Chondrocyte (in vitro differentiated cells): ENCODE measurements at places on chromosomes 12 and 14. TPM values are rescaled to one million over a fixed set of nuclear protein-coding genes. Genes with fewer than 3 reads are reported as not detected.

The HNRNPA1 gene
- 485 to 774 TPM (median 502 TPM) in 3 replicates for total RNA-seq

- no peaks in the 10 kb centered on the region for H3K36me3 ChIP-seq
- peak overlapping the region; percentile 42 for H3K27ac ChIP-seq
- H3K4me1 ChIP-seq: peaks cover 19% of the 10 kb centered on the region
Measured at GRCh38 chr12:1660304-1661187, 30.3 kb upstream of the ADIPOR2 start.

The LRRC10 gene
- not detected in 3 replicates for total RNA-seq

The FAM181A gene
- total RNA-seq: not detected in 3 replicates

DNA sequence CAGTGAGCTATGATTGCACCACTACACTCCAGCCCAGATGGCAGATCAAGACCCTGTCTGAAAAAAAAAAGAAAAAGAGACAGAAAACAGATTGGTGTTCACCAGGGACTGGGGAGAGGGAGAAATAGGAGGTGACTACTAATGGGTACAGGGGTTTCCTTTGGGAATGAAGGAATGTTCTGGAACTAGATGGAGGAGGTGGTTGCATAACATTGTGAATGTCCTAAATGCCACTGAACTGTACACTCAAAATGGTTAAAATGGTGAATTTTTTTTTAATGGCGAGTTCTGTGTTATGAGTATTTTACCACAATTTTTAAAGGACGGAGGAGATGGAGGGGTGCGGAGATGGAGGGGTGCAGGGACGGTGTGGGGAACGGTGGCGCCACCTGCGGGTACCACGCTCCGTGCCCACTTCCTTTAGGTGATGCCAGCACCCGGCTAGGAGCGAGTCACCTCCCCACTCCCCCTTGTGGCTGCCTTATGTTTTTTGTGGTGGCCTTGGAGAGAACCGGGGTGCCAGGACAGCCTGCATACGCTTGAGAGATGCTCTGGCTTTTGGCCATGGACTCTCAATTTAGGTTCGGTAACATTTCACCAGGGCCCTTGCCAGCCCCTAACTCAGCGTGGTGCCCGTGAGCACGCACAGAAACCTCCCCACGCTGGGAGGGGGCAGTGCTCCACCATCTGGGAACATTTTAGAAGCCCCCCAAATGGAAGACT is 16.1 kb downstream of the UBC start:
- H3K36me3 ChIP-seq: peaks cover 1% of the 10 kb centered on the region
- no peak overlapping the region for H3K27ac ChIP-seq
- DNase-seq: no peak
- H3K4me1 ChIP-seq: peaks cover 23% of the 10 kb centered on the region
- no peak overlapping the region for H3K4me3 ChIP-seq

- no peak overlapping the region for H3K4me3 ChIP-seq
- DNase-seq: no peak
- H3K36me3 ChIP-seq: peaks cover 9% of the 10 kb centered on the region
- no peak overlapping the region for H3K27ac ChIP-seq
- H3K27me3 ChIP-seq: no peaks in the 10 kb centered on the region
Measured at GRCh38 chr12:68589194-68589593, 21.5 kb upstream of the RAP1B start.

DNA sequence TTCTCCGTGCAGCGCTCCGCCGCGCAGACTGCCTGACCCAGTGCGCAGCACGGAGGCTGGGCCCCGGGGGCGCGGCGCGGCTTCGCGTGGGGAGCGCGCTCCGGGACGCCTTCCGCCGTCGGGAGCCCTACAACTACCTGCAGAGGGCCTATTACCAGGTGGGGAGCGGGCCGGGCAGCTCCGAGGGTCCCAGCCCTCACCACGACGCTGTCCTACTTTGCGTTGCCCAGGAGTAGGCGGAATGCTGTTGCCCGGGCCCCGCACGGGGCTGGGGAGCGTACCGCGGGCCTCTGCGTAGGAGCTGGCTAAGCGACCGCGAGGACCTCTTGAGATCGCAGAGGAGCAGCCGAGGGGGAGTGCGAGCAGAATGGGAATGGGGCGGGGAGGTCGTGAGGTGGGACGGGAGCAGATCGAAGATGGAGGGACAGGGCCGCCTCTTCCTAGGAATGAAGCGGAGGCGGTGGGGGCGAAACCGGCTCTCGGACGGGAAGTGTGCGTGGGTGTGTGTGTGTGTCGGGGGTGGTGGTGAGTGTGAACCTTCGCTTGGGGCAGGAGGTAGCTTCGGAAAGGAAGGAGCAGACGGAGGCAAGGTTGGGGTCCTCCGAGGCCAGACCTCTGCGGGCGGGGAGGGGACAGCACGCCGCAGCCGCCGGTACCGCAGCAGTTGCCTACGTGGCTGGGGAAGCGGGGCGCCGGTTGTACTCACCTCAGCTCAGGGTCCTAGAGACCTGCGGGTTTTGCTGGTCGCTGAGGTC is 751 bp downstream of the P3H3 start:
- no peaks in the 10 kb centered on the region for H3K27me3 ChIP-seq
- DNase-seq: peak; percentile 93
- H3K36me3 ChIP-seq: peaks cover 14% of the 10 kb centered on the region
- H3K4me3 ChIP-seq: peak overlapping the region; percentile 96
- H3K27ac ChIP-seq: peak overlapping the region; percentile 97
- peaks cover 39% of the 10 kb centered on the region for H3K4me1 ChIP-seq

DNA sequence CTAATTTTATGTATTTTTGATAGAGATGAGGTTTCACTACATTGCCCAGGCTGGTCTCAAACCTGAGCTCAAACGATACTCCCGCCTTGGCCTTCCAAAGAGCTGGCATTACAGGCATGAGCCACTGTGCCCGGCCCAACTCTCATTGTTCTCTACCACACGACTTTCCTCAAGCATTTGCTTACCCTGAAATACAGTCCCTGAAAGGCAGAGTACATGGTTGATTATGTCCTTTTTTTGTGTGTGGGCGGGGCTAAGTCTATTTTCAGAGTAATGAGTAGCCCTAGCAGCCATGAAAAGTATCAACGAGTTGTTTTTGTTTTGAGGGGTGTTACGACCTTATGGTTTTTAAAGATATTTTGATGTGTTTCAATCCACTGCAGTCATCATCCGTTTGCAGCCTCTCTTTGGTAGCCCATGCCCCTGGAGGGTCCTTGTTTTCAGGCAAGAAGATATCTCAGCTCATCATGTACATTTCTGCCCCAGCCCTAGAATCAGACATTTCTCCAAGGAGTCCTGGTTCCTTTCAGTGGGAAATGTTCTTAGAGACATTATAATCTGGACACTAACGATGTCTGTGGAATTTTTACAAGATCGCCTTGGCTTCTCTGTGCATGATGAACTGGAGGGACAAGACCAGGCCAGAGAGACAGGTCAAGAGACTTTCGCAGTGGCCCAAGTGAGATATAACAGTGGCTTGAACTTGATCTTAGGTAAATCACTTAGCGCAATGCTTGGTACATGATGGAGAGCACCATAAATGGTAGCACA is 8.7 kb downstream of the ACACB start:
- H3K4me3 ChIP-seq: no peak overlapping the region
- no peaks in the 10 kb centered on the region for H3K4me1 ChIP-seq
- no peak overlapping the region for H3K27ac ChIP-seq

DNA sequence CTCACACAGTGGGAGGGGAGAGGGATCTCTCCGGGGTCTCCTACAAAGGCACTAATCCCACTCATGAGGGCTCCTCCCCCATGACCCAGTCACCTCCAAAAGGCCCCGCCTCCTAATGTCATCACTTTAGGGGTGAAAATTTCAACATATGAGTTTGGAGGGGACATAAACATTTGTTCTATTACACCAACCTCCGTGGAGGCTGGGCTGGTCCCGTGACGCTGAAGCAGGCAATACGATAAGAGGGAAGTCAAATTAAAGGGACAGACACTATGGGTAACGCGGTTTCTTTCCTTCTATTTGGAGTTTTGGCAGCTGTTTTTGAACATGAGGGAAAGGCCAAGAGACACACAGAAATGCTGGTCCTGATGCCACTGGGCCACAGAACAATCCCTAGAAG is 175.7 kb upstream of the VASH1 start:
- H3K4me1 ChIP-seq: no peaks in the 10 kb centered on the region
- no peak overlapping the region for H3K4me3 ChIP-seq
- no peaks in the 10 kb centered on the region for H3K36me3 ChIP-seq
- no peaks in the 10 kb centered on the region for H3K27me3 ChIP-seq

DNA sequence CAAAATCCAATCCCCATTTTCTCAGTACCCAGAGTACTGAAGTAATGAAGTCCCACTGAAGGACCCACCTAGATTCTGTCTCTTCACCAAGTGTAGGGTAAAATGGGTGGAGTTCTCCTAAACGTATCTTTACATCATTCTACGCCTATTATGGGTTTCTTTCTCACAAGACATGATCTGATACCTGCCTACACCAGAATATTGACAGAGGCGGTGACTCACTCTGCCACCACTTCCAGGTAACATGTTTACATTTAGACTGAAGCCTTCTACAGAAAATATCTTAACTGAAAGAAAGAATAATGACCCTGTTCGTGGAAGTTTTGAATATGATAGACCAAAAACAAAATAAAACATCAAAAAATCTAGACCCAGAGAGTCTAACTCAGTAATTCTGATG is 89.8 kb downstream of the BTG1 start:
- no peak overlapping the region for H3K4me3 ChIP-seq
- no peaks in the 10 kb centered on the region for H3K27me3 ChIP-seq
- peaks cover 34% of the 10 kb centered on the region for H3K4me1 ChIP-seq
- no peaks in the 10 kb centered on the region for H3K36me3 ChIP-seq
- no peak overlapping the region for H3K27ac ChIP-seq
- no peak for DNase-seq
